ENCODE measurements at places on chromosomes 2 and 18.

GRCh38 chr2:218895326-218895725 lies 14.7 kb downstream of the WNT10A start:
- DNase-seq = no peak

DNA sequence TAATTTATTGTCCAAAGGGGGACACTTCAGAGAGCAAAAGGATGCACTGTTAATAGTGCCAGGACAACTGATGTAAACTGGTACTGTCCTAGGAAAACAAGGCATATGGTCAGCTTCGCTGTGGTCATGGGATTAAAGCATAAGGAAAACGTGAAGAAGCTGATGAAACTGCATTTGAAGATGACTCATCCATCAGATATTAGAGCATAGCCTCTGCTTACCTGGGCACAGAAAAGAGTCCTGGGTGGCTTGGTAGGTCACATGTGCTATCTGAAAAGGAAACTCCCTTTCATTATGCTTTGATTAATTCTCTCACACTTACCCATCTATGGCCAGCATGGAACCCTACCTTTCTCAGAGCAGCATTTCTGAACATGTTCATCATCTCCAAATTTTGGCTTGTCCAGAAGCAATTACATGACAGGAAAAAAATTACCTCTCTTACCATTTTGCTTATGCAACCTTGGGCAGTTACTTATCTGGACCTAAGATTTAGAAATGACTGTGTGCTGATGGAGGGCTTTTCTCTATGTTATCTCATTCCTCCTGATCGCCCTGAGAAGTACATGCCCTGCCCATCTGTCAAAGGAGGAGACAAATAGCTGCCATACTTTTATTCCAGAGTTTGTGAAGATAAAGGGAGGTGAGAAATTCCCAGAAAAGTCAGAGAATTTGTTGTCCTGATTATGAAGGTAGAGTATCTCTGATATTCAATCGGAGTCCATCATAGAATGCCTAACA lies 275.3 kb upstream of the SLC14A2 start:
- no peak for DNase-seq

DNA sequence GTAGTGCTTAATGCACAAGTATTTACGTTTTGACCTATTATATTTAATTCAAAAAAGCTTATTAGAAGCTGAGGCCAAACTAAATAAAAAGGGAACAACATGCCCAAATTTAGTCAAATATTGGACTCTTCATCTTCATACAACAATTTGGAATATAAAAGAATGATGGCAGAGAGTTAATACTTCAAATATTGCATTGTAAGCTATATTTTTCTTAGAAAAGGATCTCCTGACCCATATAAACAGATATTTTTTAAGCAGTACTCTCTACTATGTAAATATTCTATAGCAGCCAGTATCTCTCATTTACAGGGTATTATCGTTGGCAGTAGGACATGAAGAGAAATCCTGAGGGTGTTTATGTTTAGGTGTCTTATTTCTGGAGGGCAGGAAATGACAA lies 531.2 kb downstream of the NYAP2 start:
- DNase-seq = no peak

DNA sequence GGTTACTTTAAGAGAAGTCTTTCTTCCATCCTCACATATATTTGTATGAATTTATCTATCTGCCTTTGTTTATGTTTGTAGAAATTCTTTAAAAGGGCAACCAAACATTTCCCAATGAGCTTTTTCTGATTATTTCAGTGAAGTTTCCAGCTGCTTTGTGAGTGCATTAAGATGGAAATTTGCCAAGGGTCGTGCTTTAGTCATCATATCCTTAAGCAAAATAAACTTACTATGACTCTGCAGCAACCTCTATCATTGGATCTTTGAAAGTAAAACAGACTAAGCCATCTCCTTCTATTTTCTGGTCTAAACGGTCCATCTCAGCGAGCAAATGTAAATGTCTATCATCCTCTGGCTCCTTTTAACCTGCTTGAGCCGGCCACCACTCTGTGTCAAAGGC lies 489.3 kb downstream of the SOX11 start:
- no peak for DNase-seq

- no peak for DNase-seq
These were observed 10.8 kb downstream of the GLS start for GRCh38 chr2:190891372-190891771.

DNA sequence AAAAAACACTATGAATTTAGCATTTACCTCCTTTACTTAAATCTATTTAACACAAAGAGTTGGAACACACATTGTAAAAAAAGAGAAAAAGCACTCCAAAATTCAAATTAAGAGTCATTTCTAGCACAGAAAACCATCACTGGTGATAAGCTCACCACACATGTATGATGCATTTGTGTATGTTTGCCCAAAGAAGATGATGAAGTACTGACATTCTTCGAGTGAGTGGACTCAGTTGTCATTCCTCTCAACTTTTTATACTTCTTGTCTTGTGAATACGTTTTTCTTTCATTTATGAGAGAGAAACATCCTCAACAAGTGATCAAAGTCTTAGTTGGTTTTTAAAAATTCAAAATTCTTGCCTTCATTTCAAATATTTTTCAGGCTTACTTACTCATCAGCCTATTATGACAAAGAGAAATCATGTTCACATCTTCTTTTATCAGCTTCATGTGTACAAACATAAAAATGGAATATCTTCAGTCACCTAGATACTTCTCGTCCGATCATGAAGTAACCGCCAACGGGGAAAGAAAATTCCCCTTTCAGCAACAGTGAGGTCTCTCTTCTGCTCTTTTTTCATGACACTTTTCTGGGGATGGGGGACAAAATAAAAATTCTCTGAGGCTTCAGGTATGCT lies 1.5 kb downstream of the DSEL start:
- no peak for DNase-seq

Data from GM04504 (cell line).